ENCODE measurements at places on chromosomes 16 and 17.

GRCh38 chr17:3647769-3648555 is 11.4 kb downstream of the CTNS start:
- DNase-seq: no peak

GRCh38 chr16:65634291-65634690 is 512.4 kb upstream of the CDH11 start:
- no peak for DNase-seq

DNA sequence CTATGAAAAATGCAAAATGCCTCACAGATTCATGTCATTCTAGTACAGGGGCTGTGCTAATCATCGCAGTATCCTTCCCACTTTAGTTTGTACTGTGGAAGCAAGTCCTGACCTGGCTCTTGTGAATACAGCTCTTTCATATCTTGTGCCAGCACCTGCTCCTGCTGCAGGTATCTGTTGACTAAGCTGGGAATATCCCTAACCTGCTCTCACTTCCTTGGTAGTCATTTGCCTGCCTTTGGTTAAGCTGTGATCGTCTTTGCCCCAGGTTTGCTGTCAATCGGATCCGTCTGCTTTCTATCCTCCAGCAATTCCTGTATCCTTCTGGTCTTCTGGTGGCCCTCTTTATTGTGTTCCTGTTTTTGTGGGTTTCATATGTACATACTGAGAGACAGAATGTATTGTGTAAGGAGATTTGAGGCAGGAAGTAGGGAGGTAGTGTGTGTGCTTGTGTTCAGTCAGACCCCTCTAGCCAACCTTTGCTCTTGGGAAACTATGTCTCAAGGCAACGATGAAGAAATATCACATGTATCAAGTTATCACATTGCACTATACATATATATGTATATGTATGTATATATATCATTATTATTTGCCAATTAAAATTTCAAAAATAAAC is 7.7 kb upstream of the GINS3 start:
- DNase-seq: no peak

- no peak for DNase-seq
Measured at GRCh38 chr17:19342611-19343255, 19.8 kb downstream of the B9D1 start.

GRCh38 chr16:12119562-12119961 is 143.0 kb downstream of the SNX29 start:
- DNase-seq: no peak

DNA sequence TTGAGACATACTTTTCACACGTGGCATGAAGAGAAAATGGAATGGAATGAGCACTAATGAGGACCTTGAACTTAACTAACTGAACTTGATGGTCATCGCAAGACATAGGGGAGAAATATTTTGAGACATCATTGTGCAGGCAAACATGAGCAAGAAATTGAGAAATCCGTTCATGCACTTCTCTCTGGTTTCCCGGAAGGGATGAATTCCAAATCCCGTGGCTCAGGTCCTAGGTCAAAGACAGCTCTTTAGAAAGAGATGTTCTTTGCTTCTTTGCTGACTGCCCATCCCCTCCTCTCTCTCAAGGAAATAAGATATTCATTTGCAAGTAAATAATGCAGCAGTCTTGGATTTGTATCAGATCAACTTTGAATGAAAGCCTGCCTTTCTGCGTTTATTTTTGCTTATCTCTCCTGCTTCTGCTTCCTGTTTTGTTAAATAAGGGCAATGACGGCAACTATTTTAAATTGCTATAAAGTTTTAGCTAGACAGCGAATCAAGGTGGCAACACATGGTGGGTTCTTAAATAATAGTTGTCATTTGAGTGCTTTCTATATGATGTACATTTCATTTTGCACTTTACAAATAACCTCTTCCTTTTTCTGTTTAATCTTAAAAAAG is 657.8 kb downstream of the MAF start:
- DNase-seq: no peak

GRCh38 chr16:75103994-75104393 is 12.6 kb downstream of the LDHD start:
- no peak for DNase-seq

DNA sequence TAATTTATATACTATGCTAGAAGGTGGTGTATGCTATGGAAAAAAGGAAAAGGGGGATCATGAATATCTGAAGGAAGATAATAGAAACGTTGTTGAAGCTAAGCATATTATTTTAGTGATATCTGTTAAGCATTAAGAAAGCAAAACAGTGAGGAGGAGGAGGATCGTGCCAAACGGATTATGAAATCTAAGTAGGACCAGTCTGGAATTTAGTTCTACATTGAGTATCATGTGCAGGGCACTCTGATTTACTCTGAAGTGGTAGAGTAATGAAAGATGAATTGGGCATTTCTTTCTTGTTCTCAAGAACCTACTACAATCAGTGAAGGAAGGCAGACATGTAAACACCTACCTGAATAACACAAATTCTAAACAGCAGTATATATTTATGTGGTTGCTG is 195.3 kb downstream of the CYB561 start:
- no peak for DNase-seq

DNA sequence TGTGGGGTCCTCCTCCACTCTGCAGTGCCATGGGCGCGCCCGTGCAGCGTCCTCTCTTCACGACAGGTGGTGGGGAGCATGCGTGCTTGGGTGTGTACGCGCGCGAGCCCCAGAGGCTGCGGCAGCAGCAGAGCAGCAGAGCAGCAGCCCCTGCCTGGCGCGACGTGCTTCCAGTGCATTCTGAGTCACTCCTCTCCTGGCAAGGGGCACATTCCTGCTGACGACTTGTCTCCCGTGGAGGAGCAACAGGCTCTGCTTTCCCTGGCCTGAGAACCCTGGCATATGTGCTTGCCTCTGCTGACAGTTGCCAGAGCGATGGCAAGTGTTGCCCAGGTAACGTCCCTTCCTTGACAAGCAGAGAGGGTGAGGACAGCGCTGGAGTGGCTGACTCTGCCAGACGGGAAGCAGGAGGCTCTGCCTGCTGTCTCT is 133.8 kb upstream of the PLCG2 start:
- no peak for DNase-seq

DNA sequence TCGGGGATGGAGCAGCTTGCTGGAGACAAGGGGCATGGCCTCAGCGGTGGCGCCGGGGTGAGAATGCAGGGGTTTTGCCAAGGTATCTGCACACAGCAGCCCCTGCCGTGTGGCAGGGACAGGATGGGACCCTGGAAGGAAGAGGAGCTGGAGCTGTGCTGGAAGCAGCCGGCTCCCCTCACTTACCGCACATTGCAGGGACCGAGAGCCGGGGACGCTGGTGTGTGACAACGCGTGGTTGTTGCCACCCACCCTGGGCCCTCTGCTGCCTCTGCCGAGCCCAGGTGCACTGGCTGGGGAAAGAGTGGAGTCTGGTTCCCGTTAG is 3.0 kb downstream of the NUBP2 start:
- no peak for DNase-seq

DNA sequence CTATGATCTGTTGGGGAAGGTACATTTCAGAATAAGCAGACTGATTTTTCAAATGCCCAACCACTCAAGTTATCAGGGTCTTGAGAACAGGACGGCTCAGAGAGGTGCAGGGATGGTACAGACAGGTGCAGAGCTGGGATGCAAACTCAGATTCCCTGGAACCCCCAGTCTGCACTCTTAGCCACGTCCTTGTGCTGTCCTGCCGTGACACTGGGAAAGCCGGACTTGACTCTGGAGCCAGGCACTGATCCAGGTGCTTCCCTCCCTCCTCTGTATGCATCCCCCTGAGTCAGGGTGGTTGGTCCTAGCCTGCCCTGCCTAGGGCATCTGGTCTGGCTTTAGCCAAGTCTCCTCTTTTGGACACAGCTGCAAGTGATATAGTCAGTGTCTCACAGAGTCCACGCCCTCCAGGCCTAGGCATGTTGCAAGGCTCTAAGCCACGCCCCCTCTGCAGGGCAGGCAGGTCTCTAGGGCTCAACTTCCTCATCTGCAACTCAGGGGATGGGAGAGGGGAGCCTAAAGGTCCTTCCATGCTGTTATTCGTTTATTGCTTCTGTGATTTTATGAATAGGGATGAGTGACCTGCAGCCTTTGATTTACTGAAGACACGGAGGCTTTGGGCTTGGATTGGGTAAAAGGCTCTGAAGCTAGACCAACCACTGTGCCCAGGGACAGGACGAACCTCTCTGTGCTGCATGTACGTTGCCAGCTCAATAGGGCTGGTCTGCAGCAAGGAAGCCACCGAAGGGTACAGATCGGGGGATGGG is 97.3 kb downstream of the SDK2 start:
- no peak for DNase-seq

Measured in stimulated activated CD8-positive, alpha-beta memory T cell treated with anti-CD3 and anti-CD28 coated beads, Interleukin-15, amount 100 ng/mL, for 4 hours (primary cell).